ENCODE measurements at places on chromosomes 1 and 21.
A peak's percentile ranks its signal among the peaks of the same experiment; 100 is the strongest.

GRCh38 chr1:243944429-243945160 is 94.6 kb upstream of the AKT3 start:
- DNase-seq = no peak

- DNase-seq = no peak
These were observed 1233.1 kb downstream of the PLA2G4A start for GRCh38 chr1:188061881-188062280.

GRCh38 chr1:207754974-207755700 is 3.3 kb downstream of the CD46 start:
- no peak for DNase-seq

DNA sequence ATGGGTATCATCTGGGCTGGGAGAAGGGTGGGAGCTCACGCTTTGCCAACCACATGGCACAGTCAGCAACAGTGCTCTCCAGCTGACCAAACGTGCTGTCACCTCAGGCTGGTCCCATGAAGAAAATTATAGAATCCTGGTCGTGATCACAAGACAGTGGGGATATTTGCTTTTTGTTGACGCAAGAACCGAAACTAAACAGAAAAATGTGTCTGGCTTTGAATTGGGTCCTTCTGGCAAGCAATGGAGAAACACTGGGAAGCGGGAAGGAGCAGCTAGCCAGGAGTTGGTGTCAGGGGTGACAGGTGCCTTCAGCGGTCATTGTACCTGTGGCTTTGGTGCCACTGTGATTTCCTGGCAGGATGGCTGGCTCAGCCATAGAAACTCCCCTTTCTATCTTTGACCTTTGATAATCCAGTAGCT is 304.8 kb downstream of the PAPPA2 start:
- no peak for DNase-seq

- no peak for DNase-seq
These were observed 2.4 kb upstream of the E2F2 start for GRCh38 chr1:23533246-23534023.

DNA sequence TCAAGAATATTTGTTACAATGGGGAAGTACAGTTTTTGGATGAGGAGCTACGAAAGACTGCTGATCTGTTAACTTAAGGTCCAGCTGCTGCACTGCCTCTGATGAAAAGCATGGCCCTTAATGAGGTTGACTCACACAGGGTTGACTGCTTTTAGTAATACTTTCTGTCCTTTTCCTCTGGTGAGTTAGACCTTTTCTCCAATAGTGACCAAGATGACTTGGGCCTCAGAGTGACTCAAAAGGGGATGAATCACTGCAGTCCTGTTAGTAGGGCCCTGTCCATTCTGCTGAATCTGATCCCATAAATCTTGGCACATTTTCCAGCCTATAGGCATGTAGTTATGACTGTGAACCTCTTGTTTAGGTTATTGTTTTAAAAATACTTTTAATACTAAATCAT is 2.7 kb downstream of the DISP1 start:
- DNase-seq = no peak

DNA sequence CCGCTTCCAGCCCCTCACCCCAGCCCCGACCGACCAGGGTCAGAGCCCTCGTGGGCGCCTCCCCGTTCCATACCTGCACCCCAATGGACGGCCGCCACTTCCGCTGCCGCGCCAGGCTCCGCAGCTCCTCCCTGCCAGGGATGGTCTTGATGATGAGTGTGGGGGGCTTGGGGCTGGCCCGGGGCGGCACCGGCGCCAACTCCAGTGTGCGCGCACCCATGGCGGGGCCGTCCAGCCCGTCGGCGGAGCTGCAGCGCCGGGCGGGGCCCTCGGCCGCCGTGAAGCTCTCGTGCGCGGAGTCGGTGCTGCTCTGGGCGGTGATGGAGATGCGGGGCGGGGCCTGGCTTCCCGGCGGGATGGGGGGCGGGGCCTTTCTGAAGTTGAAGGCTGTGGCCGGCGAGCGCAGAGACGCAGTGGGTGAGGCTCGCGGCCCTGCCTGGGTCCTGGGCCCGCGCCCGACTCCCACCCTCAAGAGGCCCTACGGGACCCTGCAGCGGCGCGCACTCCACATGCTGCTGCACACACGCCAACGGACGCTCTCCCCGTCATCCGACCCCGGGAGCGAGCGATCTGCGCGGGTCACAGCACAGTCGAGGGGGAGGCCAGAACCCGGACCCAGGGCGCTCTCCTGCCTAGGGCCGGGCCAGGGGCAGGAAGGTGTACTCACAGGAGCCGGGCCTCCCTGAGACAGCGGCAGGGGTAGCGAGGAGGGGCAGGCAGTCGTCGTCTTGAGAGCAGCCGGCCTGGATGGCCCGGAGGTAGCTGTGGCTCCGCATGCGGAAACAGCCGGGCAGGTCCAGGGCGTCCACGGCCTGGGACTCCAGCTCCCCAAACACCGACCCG is 26.1 kb upstream of the SMIM12 start:
- peak; percentile 21 for DNase-seq

DNA sequence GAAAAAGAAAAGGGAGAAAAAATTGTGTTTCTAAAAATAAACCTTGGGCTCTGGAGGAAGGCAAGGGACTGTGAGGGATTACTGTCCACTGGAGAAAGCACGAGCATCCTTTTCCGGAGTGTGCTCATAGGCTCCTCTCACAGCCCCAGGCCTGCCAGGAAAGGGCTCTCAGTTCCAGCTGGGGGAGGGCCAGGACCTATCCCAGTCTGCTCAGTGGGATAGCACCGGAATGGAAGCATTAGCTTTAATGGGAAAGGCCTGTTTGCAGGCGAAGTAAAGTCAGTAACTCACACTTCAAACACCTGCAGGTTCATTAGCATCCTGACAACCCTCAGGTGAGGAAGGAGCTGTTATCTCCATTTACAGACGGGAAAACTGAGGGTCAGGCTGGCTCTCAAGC is 113.9 kb upstream of the USP24 start:
- DNase-seq = no peak

DNA sequence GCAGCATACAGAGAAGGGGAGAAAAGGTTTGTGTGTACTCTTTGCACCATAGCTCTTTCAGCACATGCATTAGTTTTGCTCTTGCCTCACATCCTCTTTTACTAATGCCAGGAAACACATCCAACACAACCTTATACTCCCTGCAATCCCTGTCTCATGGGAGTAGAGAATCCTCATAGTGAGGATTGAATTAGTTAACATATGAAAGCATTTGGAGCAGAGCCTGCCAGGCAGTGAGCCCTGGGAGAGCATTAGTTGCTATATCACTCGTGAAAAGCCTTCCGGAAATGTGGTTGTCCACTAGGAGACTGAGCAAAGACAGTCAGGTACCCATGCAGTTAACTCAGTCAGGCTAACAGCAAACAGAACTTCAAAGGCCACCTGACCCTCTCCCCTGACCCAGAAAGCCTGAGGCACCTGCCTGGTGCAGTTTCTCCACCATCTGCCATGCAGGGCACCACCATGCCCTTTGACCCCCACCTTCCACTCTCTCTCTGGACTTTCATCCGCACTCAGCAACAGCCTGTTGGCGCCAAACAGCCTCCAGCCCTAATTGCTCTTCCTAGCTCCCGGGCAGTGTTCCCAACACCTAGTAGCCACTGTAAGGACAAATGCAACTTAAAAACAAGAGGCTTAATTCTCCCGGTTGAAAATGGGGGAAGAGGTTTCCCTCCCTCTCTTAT is 14.9 kb upstream of the AGT start:
- no peak for DNase-seq

GRCh38 chr1:236124965-236125364 is 17.4 kb upstream of the GPR137B start:
- no peak for DNase-seq

DNA sequence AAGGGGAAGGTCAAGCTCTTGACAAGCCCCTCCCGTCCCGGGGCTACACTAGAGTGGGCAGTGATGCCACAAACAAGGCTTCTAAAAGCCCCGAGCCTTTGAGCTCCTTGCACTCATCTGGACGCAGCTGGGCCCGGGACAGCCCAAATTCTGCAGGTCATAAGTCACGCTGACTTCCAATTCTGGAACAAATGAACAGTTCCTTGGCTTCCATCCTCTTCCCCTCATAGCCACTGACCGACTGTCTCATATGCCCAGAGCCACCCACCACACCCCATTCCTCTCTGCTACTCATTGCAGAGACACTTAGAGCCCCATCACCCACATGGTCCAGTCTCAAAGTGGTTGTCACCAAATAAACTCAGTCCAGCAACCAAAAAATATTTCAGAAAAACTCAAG is 32.8 kb upstream of the PRELP start:
- no peak for DNase-seq

DNA sequence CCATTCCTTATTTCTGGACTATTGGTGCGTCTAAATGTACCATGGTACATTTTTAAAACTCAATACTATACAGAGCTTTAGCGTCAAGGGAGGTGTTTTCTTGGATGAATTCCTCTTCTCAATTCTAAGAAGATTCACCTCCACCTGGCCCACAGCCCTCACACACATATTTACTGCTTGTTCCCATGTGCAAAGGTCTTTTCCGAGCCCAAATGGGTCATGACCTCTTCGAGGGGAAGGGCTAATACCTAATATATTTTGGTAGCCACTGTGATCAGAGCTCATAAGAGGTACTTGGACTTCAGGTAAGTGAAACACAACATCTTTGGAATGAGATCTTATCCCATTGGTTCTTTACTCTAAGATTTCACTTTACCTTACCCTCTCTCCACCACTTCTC is 205.9 kb downstream of the SDCCAG8 start:
- DNase-seq = no peak

DNA sequence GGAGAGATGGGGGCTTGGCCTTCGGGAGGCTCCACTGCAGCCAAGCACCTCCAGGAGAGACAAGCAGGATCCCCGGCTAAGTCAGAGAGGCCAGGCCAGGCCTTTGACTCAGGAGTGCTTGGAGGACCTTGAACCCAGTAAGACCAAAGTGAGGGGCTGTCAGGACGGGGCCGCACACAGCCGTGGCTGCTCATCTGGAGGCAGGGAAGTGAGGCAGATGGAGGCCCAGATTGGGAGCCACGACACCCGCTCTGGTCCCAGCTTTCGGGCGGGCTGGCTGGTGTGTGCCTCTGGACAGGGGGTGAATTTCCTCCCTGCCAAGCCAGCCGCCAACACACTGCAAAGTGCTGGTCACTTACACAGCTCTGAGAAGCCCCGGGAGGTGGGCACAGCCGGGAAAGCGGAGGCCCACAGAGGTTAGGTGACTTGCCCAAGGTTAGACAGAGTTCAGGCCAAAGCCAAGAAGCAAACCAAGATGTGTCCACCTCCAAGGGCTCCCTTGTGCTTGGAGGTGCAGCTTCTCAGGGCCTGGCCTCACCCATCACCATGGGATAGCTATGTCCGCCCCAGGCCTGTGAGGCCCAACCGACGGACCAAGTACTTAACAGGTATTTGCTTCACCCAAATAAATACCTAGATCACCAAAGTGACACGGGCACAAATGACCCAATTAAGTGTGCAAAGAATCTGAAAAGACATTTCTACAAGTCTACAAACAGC is 58.3 kb downstream of the CHD5 start:
- no peak for DNase-seq

- DNase-seq = no peak
These were observed 4.8 kb upstream of the IL6R start for GRCh38 chr1:154400381-154400801.

DNA sequence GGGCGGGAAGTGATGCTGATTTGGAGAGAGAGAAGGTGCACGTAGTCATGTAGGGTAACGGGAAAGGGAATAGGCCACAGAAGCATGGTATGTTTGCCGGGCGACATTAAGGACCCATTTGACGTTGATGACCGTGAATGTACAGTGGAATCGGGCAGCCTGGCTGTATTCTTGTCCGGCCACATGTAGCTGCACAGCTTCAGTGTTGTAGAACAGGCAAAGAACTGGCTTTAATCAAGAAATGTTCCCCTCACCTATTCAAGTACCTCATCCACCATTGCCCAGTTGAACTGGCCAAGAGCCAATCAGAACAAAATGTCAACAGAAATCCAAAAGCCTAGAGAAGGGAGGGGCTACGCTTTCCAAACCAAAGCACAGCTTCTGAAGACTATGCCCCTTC is 104.8 kb downstream of the DHRS3 start:
- no peak for DNase-seq

DNA sequence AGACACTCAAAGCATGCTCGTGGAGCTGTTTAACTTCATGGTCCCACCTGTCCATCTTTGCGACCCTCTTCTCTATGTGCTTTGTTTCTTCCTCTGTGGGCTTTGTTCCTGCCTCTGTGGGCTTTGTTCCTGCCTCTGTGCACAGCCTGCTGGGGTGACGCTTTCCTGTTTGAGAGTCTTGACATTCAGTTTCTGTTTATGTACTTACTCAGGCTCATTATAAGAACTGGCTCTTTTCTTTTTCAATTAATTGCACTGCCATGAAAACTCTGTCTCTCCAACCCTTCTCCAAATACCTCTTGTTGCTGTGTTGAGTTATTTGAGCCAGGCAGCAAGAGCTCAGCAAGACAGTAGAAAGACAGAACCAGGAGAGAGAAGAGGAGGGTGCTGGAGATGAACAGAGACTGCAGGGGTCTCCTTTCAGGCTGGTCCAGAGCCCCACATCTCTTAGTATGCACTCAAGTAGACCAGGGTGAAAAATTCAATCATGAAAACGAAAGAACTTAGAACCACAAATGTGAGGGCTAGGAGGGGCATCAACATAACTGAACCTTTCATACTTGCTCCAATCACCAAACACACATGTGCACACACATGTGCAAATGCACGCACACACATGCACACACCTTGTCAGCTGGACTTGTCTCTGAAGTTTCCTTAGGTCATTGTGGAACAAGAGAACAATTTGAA is 88.3 kb upstream of the SGIP1 start:
- peak; percentile 14 for DNase-seq

- no peak for DNase-seq
These were observed 102.4 kb upstream of the ST6GALNAC5 start for GRCh38 chr1:76764638-76765454.

DNA sequence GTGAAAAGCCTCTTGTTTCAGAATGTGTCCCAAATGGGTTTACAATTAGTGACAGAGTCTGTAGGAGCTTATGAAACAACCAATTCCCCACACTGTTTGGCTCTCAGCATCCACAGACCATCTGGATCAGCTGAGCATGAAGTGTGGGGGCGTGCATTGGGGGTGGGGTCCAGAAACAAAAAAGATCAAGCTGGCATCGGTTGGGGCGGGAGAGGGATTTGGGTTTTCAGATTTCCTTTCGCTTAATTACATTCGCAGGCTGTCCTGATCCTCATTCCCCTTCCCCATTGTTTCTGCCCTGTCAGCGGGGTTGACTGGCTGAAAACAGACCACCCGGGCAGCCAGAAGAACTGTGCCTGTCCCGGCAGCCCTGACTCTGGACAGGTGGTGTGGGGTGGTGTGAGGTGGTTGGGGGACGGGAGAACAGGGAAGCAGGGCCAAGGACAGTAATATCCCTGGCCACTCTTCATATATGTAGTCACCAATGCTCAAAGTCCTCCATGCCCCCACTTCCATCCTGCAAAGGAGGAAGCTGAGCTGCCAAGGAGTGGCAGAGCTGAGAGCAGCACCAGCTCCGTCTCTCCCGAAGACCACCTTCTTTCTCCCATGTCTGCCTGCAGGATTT is 92.0 kb downstream of the IER5 start:
- DNase-seq = no peak

Measured in stimulated activated CD8-positive, alpha-beta memory T cell treated with anti-CD3 and anti-CD28 coated beads, Interleukin-15, amount 100 ng/mL, for 4 hours (primary cell).